ENCODE measurements at places on chromosomes 7 and 10. TPM values are rescaled to one million over a fixed set of nuclear protein-coding genes. Genes with fewer than 3 reads are reported as not detected.

DNA sequence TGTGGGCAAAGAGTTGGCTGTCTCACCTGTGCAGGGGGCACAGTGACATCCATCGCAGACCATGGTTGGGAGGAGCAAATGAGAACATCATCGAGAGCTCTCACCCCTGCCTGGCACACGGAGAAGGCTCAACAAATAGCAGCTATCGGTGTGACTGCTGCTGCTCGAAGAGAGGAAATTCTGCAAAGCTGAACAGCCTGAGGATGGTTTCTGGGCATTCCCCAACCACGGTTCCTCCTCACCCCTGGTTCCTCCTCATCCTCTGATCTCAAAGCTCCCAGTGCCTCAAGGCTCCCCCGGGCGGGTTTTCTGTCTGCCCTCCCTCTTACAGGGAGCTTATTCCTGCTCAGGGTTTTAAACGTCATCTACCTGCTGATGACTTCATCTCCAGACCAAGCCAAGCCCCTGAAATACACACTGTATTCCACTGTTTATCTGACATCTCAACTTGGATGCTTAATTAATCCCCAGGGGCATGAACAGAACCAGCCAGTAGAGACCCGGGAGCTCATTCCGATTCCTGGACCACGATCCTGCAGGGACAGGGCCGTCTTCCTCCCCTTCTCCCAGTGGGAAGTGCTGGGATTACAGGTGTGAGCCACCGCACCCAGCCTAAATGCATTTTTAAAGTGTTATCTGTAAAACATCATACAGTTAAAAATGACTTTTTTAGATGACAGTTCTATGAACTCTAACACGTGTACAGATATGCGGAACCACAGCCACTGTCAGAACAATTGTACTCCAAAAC, 19.5 kb upstream of the NOM1 start:
- peaks cover 6% of the 10 kb centered on the region for H3K27me3 ChIP-seq
- no peaks in the 10 kb centered on the region for H3K4me1 ChIP-seq
- peak; percentile 77 for DNase-seq

DNA sequence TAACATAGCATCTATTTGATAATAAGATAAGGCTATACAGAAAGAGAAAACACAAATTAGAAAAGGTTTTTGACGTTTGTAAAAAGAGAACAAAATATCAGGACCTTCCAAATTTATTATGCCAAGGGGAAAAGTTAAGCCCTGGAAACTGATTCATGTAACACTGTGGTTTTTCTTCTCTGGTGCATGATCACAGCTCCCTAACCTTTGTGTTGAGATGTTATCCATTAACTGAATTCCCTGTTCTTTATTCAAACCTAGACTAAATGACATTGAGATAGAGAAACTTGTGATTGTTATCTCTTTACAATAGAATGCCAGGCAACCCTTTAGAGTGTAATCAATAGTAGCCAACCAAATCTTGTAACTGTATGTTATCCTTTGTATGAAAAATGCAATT, 141.5 kb upstream of the NRG3 start:
- H3K4me1 ChIP-seq: no peaks in the 10 kb centered on the region
- no peaks in the 10 kb centered on the region for H3K27me3 ChIP-seq
- H3K4me3 ChIP-seq: no peak overlapping the region
- H3K27ac ChIP-seq: no peak overlapping the region

DNA sequence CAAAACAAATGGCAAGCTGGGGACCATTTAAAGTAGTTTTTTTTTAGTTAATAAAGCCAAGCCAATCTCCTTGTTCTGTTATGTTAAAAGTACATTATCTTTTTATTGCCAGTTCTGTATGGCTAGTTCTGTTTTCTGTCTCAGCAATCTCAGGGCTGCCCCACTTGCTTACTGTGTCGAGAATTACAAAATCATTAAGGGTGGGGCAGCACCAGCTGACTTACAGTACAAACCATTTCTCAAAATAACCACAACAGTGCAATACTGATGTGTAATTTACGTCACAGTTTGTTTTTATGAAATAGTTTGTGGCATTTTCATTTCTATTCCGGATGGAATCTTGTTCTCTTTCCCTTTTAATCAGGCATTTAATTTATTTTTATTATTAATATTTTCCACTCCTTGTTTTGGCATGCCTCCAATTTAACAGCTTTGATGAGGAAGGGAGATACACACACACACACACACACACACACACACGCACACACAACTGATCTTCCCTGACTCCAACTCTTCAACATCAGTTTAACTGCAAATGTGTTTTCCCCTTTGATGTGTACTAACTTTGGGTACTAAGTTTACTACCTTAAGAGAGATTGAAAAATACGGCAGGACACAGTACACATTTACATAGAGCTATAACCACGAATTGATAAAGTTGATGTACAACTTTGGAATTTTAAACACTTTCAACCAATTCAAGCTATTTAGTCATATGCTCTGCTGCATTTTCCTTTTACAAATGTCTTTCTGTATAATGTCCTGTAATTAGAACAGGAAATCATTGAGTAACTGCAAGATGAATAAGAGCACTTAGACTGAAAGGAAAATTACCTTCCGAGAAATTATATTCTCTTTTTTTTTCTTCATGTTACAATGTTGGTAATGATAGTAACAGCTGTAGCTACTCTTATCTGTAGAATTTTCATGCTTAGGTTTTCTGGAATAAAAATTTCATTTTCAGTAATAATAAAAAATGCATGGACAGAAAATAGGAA, 91.5 kb downstream of the ARID5B start:
- peak; percentile 84 for DNase-seq
- H3K36me3 ChIP-seq: no peaks in the 10 kb centered on the region
- peak overlapping the region; percentile 14 for H3K4me3 ChIP-seq

NKX2-3 gene
- not detected for total RNA-seq

- H3K27me3 ChIP-seq: no peaks in the 10 kb centered on the region
- no peak for DNase-seq
- H3K4me1 ChIP-seq: peaks cover 28% of the 10 kb centered on the region
- H3K36me3 ChIP-seq: peaks cover 1% of the 10 kb centered on the region
- no peak overlapping the region for H3K27ac ChIP-seq
Measured at GRCh38 chr7:66736892-66737291, 3.6 kb upstream of the RABGEF1 start.

LMBR1 gene
- total RNA-seq: 71.7 TPM

- peaks cover 4% of the 10 kb centered on the region for H3K4me1 ChIP-seq
- no peak overlapping the region for H3K4me3 ChIP-seq
- no peak overlapping the region for H3K27ac ChIP-seq
Measured at GRCh38 chr7:27367179-27367932, 124.8 kb downstream of the EVX1 start.

DNA sequence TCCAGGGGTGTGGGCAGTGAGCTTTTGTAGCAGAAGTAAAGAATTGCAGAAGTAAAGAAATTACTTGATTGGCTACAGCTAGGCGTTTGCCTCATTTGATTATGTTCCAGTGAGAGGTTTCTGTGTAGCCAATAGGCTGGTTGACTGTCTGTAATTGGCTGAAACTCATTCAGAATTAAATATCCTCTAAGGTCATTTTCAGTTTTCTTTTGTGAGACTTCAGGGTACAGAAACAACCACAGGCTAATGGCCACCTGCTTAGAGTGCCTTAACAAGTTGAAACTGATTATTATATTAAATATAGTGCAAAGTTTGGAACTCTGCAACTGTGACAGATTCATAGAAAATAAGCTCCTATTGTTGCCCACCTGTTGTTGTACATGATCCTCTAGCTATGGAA, 10.6 kb downstream of the SEC61A2 start:
- peaks cover 30% of the 10 kb centered on the region for H3K36me3 ChIP-seq
- no peaks in the 10 kb centered on the region for H3K4me1 ChIP-seq
- H3K27me3 ChIP-seq: no peaks in the 10 kb centered on the region
- no peak for DNase-seq
- no peak overlapping the region for H3K27ac ChIP-seq

DNA sequence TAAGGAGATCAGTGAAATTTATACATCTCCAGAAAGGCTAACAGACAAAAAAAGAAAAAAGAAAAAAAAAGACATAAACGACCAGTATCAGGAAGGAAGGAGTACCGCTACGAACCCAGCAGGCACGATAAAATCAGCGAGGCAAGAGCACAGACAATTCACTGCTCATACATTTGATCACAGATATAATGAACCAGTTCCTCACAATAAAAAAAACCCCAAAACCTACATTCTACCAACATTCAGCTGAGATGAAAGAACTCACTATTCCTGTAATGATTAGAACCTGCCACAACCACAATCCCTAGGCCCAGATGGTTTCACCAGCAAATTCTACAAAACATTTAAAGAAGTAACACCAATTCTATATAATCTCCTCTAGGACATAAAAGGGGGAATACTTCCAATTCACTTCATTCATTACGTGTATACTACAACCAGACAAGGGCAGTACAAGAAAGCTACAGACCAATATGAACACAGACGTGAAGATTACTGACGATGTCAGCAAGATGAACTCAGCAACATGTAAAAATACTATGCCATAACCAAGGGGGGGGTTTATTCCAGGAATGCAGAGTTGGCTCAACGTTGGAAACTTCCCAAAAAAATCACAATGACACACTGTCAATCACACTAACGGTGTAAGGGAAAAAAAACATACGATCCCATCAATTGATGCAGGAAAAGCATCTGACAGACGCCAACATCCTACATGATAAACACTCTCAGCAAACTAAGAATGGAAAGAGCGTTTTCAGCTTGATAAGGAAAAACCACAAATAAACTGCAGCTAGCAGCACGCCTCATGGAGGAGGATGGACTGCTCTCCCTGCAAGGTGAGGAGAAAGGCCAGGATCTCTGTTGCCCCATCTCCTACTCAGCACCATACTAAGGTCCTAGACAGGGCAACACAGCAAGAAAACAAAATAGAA, 256.2 kb downstream of the ELFN1 start:
- no peaks in the 10 kb centered on the region for H3K27me3 ChIP-seq
- no peak overlapping the region for H3K27ac ChIP-seq
- H3K36me3 ChIP-seq: no peaks in the 10 kb centered on the region
- peaks cover 6% of the 10 kb centered on the region for H3K4me1 ChIP-seq
- no peak overlapping the region for H3K4me3 ChIP-seq

DNA sequence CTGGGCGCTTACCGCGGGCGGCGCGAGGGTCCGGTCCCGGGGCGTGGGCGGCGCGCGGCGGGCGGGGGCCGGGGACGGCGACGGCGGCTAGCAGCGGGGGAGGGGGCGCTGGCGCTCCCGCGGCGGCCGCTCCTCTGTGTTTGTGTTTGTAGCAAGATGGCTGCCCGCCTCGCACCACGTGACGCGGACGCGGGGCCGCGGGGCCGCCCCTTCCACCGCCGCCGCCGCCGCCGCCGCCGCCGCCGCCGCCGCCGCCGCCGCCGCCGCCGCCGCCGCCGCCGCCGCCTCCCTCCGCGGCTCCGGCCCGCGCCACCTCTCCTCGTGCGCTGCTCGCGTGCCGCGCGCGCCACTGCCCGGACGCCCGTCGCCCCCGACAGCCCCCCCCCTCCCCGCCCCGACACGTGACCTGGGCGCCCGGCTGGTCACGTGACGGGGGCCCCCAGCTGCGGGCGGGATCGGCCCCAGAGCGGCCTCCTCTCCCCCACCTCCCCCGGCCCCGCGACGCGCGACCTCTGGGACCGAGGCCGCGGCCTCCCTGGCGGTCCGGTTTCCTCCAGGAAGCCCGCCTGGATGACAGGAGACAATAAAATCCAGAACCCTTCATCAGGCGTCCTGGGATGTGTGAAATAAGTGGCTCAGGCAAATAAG, at the start of gene GIGYF1:
Gene GIGYF1 (minus strand): TSS at position 153 of the 648 bp plus-strand sequence. CDS start 6,012 bp downstream, outside the sequence.
- peak within 1 kb of the TSS; percentile 52 for H3K4me3 ChIP-seq
- H3K27me3 ChIP-seq: no peaks in the 10 kb centered on the region
- DNase-seq: peak; percentile 73
- peaks cover 39% of the 10 kb centered on the region for H3K4me1 ChIP-seq

Measured in natural killer cell (primary cell).